ENCODE measurements at places on chromosomes 4 and X.

- no peak for DNase-seq
Measured at GRCh38 chr4:27568236-27568951, 707.8 kb downstream of the STIM2 start.

DNA sequence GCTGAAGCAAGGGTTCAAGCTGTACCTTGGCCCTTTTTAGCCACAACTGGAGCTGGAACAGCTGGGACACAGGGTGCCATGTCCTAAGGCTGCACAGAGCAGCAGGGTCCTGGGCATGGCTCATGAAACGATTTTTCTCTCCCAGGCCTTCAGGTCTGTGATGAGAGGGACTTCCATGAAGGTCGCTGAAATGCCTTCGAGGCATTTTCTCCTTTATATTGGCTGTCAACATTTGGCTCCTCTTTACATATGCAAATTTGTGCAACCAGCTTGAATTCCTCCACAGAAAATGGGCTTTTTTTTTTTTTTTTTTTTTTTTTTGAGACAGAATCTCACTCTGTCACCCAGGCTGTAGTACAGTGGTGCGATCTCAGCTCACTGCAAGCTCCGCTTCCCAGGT is 430.8 kb downstream of the PCDH11X start:
- DNase-seq, result no peak

GRCh38 chrX:519741-520140 is 110.8 kb upstream of the SHOX start:
- DNase-seq, result no peak

- DNase-seq, result no peak
Measured at GRCh38 chr4:19711871-19712270, 539.8 kb upstream of the SLIT2 start.

GRCh38 chr4:23805450-23805851 is 84.4 kb downstream of the PPARGC1A start:
- DNase-seq, result no peak

DNA sequence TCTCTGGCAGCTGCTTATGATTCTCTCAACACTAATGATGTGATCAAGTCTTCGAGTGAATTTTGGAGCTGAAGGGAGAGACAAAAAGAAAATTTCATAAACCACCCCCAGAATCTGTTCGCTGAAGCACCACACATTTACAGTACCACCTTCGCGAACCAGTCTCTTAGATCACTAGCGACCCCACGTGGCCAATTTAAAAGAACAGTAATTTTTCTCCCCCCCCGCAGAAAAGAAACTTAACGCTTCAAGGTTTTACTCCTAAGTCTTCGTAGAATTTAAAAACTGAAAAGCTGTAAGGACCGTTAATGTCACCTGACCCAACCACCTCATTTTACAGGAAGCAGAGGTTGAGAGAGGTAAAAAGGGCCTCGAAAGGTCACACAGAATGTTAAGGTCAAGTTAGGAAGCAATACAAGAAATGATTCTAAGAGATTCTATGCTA is 187.5 kb downstream of the QDPR start:
- no peak for DNase-seq

DNA sequence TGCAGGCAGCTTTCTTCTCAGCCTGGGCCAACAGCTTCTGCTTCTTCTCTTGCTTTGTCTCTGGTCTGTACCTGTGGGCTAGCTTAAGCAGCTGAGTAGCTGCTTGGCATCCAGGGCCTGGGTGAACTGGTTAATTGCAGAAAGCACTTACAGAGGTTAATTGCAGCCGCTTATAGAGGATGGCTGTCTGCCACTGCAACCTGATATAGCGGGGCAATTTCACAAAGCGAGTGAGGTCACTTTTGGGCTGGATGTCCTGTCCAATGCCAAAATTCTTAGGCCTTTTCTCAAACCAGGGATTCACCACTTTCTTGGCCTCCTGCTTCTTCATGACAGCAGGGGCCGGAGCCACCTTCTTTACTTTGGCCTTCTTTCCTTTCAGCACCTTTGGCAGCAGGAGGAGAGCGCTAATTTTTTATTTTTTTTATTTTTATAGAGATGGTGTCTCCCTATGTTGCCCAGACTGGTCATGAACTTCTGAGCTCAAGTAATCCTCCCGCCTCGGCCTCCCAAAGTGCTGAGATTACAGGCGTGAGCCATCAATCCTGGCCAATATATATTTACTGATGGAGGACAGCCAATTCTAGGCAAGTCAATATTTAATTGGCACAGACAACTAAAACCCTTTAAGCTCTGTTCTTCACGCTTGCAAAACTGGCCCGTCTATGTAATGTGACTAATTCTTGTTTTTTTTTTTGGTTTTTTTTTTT is 61.0 kb downstream of the ENOPH1 start:
- no peak for DNase-seq

GRCh38 chrX:116499780-116500179 is 37.0 kb upstream of the CT83 start:
- no peak for DNase-seq

DNA sequence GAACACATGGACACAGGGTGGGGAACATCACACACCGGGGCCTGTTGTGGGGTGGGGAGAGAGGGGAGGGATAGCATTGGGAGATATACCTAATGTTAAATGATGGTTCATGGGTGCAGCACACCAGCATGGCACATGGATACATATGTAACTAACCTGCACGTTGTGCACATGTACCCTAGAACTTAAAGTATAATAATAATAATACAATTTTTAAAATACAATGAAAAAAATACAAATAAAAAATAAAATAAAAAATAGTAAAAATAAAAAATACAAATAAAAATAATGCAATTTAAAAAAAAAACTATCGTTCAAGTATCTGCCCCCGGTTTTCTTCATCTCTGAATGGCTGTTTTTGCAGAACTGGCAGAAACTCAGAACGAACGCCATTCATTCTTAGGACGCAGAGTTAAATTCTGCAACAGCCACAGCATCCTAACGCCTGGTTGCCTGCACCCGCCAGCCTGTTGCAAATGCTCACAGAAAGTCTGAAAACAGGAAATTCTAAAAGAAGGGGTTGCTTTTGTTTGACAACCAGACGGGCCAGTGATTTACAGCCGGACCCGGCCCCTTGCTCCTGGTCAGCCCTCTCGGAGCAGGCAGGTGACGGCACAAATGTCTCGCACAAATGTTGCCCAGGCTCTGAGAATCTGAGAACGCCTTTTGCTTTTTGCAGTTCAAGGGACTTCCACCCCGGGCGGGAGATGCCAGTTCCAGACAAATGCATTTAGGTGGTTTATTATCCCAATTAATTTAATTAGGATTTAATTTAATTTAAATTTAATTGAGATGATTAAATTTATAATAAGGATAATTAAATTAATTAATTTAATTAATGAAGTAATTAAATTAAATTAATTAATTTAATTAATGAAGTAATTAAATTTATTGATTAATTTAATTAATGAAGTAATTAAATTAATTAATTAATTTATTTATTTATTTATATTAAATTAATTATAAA is 47.8 kb downstream of the CRLF2 start:
- no peak for DNase-seq

- no peak for DNase-seq
Measured at GRCh38 chr4:16231570-16232245, 5.4 kb upstream of the TAPT1 start.

DNA sequence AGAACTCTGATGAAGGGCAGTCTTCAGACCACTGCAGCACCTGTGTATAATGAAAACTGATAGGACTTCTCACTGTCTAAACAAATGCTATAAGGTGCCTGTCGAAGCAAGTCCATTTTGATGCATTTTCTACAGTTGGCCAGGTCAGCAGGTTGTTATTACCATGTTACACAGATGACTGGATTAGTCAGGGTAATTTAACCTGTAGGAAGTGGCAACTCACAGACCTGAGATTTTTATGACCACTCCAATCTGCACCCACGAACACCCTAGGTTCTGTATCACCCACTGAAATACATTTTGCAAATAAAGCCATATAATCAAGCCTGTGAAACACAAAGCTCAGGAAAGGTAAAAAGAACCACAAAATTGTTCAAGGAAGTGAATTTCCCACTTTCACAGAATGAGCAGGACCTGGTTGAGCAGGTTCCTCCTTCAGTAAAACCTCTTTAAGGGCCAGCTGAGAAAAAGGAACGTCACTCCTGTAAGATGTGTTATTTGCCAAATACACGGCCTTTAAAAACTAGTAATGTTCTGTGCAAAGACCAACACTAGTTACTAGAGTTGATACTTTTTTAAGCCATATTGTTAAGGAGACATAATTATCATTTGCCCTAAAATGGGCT is 12.7 kb downstream of the MAML3 start:
- no peak for DNase-seq

DNA sequence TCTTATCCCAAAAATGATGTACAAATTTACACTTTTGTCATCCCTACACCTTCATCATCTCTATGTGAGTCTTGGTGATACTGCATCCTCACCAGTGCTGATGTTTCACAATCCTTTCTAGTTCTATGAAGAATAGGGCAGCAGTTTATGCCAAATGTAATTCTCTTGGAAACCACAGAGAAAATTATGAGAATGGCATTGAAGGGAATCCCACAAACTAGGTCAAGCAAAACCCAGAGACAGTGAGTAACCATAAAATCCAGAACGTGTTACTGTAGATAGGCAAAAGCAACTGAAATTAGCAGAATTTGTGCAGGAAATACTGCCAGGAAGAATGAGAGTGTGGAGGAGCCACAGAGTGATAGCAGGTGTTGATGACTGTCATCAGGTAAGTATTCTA is 24.5 kb downstream of the IL15 start:
- DNase-seq, result no peak

DNA sequence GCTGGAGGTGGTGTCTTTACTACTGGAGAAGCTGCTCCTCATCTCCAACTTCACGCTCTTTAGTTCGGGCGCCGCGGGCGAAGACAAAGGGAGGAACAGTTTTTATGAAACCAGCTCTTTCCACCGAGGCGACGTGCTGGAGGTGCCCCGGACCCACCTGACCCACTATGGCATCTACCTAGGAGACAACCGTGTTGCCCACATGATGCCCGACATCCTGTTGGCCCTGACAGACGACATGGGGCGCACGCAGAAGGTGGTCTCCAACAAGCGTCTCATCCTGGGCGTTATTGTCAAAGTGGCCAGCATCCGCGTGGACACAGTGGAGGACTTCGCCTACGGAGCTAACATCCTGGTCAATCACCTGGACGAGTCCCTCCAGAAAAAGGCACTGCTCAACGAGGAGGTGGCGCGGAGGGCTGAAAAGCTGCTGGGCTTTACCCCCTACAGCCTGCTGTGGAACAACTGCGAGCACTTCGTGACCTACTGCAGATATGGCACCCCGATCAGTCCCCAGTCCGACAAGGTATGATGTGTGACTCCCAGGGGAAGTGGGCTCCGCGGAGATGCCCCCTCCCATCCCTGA is 634 bp downstream of the LRAT start:
- no peak for DNase-seq

GRCh38 chrX:1584237-1585011 is 7.0 kb upstream of the AKAP17A start:
- no peak for DNase-seq

- DNase-seq, result no peak
Measured at GRCh38 chrX:103817502-103817901, 14.6 kb downstream of the RAB9B start.

- DNase-seq, result no peak
Measured at GRCh38 chrX:14386981-14387380, 142.4 kb upstream of the GLRA2 start.

GRCh38 chr4:42638321-42638720 is 18.6 kb downstream of the ATP8A1 start:
- no peak for DNase-seq

- no peak for DNase-seq
Measured at GRCh38 chrX:138683600-138683999, 27.9 kb downstream of the FGF13 start.

- DNase-seq, result no peak
Measured at GRCh38 chrX:68175562-68175961, 257.7 kb downstream of the OPHN1 start.

DNA sequence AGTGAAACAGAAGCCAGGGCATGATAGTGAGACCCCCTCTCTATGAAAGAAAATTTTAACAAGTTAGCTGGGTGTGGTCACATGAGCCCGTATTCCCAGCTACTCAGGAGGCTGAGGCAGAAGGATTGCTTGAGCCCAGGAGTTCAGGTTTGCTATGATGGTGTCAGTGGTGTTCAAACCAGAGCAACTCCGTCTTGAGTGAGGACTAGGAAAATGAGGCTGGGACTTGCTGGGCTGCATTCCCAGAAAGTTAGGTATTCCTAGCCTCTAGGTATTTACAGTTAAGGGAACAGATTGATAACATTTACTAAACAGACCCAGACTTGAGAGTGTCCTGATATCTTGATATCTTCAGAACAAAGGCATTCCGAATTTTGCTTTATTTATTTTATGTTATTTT is 37.0 kb upstream of the NOCT start:
- no peak for DNase-seq

- DNase-seq, result no peak
Measured at GRCh38 chr4:24836661-24837242, 41.4 kb downstream of the SOD3 start.

GRCh38 chr4:7906171-7906701 is 33.4 kb downstream of the AFAP1 start:
- DNase-seq, result no peak

- no peak for DNase-seq
Measured at GRCh38 chr4:75180790-75181776, 248.2 kb downstream of the PARM1 start.

- no peak for DNase-seq
Measured at GRCh38 chr4:7381221-7381889, 53.4 kb downstream of the PSAPL1 start.

GRCh38 chrX:25019707-25020390 is 4.1 kb upstream of the ARX start:
- DNase-seq, result no peak

- no peak for DNase-seq
Measured at GRCh38 chr4:12703036-12703435, 781.1 kb downstream of the RAB28 start.

DNA sequence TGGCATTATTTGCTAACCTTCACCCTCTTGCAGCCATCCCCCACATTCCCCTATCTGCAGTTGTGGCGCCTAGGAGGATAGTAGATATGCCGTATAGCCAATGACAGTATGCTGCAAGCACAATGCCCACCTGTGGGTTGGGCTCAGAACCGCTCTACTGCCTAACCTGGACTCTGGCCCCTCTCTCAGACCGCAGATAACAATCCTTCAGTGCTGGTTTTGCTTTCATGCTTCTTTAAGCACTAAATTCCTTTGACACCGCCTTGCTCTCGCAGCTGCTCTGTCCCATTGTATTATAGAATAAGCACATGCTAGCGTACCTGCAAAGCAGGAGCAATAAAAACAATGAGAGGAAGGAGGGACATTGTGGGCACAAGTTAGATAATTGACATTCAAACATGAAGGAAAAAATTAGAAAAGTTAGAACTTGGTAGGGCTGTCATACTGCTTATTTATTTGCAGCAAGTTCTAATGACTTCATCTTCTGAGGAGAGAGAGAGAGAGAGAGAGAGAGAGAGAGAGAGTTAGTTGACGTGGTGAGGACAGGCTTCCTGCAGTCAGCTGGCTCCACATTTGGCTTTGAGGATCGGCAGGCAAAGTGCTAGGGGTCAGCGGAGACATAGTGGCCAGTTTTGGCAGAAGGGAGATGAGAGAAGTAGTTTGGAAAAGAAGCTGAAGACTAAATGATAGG is 55.8 kb downstream of the WWC2 start:
- no peak for DNase-seq

GRCh38 chrX:10021461-10022272 is 54.5 kb downstream of the CLDN34 start:
- no peak for DNase-seq

- DNase-seq, result no peak
Measured at GRCh38 chr4:158129694-158130093, 43.1 kb downstream of the GASK1B start.

Data from anterior cingulate cortex (tissue), 58 donors.